Activated T-cell treated with anti-CD3 and anti-CD28 coated beads, Interleukin-2, amount 50 U/mL, for 1 hour (primary cell): ENCODE measurements at places on chromosomes 5 and 9.

DNA sequence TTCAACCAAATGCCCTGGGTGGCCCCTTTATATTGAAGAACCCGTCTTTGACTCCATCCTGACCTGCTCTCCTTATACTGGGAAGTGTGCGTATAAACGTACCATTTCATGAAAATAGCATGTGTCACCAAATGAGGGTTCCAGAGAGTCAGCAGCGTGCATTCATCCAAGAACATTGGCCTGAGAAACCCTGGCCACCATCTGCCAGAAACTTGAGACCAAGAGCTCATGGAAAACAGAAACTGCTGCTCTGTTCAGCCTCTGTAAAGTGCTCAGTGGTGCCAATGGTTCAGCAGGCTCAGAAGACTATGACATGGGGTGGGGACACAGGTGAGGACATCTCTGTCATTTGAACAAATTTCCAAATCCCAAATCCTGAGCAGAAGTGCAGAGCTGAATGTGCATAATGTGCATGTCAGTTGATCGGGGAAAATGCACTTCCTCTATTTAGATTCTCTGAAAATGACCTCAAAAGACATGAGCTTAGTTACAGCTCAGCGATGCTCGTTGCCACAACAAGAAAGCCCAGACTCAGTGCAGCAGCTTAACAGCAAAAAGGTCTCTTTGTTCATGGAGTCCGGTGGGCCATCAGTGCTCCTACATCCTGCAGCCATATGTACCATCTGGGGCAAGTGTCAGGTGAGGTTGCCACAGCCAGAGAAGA lies 176.1 kb downstream of the ATPSCKMT start:
- DNase-seq: no peak

GRCh38 chr9:21415493-21416267 lies 6.8 kb downstream of the IFNA8 start:
- DNase-seq: no peak

- DNase-seq: no peak
Measured at GRCh38 chr5:85472749-85473148, 1088.1 kb upstream of the EDIL3 start.

DNA sequence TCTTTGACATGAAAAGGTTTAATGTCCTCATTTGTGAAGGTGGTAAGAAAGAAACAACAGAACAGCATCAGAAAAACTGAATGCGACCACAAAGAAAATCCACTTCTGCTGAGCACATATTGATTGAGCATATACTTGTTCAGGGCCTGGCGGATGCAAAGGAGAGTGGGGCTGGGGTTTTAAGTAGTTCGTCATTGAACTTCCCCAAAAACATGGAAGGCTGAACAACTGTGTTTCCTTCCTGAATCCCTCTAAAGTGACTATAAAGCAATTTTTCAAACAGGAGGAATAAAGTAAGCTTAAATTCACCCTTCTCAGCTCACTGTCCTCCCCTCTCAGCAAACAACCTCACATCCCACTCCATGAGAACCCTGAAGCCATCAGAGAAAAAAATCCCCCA lies 262.9 kb downstream of the AGTPBP1 start:
- DNase-seq: no peak

- DNase-seq: no peak
Measured at GRCh38 chr9:110109333-110110092, 98.4 kb downstream of the C9orf152 start.

DNA sequence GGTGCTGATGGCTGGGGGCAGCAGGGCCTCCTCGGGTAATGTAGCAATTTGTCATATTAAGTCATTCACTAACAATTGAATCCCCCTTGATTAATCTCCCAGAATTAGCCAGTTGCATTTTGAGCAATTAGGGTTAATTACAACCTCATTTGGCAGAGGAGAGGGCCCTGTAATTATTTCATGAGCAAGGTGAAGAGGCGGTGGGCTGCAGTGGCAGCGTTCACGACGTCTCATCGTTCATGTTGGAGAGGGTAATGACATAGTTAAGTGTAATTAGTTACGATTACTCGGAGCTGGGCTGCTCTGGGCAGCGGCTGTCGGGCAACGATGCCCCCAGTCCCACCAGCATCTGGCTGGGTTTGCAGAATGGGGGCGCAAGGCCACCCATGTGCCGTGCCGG lies 46.0 kb downstream of the NEK6 start:
- DNase-seq: no peak

GRCh38 chr9:125953314-125954019 lies 206.3 kb downstream of the PBX3 start:
- no peak for DNase-seq

GRCh38 chr9:89430995-89431394 lies 66.9 kb downstream of the SEMA4D start:
- no peak for DNase-seq

DNA sequence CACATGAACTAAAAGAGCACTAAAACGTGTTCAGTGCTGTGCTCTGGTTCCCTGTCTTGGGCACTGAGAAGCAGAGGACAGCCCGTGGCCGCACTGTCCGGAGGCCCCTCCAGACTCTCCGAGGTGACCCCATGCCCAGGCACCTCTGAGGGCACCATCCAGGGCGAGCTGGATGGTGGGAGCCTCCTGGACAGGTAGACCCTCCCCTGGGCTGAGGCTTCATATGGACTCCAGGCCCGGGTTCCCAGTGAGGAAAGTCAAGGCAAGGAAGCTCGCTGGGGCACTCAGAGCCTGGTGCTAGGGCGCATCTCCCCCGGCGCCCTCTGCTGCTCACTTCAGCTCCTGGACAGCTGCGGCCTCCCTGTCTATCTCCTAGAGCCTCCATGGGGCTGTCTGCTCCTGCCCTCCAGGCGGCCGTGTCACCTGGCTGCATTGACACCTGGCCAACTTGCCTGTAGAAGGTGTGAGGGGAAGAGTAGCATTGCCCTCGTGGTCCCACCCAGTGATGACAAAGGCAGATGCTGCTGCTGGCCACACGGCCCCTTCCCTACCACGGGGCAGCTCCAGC lies 178.2 kb upstream of the IRX1 start:
- DNase-seq: no peak

DNA sequence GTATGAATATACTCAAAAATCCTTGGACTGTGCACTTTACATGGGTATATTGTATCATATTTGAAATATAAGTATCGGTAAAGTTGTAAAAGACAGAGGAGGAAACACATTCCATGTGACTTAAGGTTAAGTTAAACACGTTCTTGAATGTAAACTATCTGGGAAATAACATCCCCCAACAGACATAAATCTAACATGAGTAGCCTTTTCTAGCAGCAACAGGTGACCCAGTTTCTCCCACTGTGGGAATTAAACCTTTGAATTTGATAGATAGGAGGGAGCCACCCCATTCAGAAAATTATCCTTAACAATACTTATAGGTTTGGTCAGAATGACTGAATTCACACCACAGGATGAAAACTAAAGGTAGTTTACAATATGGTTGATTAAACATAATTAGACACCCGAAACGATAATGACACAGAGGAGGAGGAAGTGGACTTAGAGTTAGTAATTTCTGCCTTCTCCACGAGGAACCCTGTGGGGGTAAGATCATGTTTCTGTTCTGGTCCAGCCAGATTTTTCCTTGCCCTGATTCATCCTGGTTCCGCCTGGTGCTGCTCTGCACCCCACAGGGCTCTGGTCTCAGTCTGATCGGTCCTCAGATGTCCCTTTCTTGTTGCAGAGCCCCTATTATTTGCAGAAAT lies 84.6 kb upstream of the DNAH5 start:
- DNase-seq: no peak
